ENCODE measurements at places on chromosomes 5 and 9.

- no peak for DNase-seq
Observed at GRCh38 chr5:112876362-112876761, 15.3 kb downstream of the SRP19 start.

GRCh38 chr9:138098116-138098907 is 220.7 kb downstream of the CACNA1B start:
- DNase-seq = peak; percentile 2

GRCh38 chr5:100838048-100838473 is 65.0 kb downstream of the ST8SIA4 start:
- DNase-seq = no peak

DNA sequence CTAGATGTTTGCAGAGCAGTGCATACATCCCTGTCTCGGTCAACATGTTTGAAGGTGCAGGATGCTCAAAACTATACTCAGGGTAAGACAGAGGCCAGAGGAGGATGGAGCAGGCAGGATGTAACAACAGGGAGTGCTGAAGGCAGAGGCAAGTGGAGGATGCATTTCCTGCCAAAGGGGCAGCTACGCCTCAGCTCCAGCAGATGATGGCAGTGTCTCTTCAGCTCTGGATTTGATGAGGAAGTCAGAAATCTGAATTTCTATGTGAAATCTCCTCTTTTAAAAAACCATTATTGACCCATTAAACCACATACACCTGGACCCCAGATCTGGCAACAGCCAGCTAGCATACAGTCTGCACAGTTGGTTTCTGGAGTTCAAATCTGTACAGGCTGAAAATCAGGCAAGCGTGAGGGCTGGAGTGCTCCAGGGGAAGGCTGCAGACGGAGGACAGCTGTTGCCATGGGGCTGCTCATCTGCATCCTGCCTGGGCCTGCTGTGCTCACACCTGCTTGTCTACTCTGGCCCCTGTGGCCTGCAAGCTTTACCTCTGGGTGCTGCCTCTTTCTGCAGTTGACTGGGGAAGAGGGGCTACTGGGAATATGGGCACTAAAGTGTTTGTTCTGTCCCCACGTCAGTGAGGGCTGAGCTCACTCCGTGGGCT is 152.9 kb upstream of the SLC28A3 start:
- no peak for DNase-seq

- no peak for DNase-seq
Observed at GRCh38 chr5:95923918-95924544, 37.6 kb downstream of the ELL2 start.

- DNase-seq = no peak
Observed at GRCh38 chr9:27398982-27399653, 102.2 kb upstream of the EQTN start.

GRCh38 chr9:113572076-113572861 is 108.7 kb downstream of the RGS3 start:
- no peak for DNase-seq

DNA sequence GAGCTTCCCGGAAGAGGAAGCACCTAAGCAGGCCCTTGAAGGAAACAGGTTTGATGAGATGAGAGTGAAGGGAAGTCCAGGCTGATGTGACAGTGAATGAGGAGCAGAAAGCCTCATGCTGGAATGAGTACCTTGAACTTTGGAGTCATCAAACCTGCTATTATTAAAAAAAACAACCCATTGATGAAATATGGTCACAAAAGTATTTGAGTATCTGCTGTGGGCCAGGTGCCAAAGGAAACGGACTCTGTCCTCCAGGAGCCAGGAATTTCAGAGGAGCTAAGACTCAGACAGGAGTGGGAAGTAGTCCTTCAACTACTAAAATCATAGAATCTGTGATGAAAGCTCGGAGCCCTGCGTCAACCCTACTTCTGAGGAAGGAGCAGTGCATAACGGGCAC is 11.9 kb downstream of the HAND1 start:
- DNase-seq = no peak

DNA sequence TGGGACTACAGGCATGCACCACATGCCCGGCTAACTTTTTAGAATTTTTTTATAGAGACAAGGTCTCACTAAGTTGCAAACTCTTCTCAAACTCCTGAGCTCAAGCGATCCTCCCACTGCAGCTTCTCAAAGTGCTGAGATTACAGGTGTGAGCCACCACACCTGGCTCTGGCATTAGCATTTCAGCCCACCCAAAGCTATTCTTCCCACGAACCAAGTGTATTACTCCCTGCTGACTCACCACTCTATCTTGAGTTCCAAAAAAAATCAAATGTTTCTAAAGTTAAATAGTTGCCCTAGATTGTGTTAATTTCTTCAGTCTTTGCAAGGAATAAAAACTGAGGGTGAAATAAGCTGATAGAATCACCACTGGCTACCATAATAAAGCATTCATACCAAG is 205.5 kb downstream of the ARRDC3 start:
- no peak for DNase-seq

- no peak for DNase-seq
Observed at GRCh38 chr5:9722601-9723180, 92.5 kb upstream of the TAS2R1 start.

DNA sequence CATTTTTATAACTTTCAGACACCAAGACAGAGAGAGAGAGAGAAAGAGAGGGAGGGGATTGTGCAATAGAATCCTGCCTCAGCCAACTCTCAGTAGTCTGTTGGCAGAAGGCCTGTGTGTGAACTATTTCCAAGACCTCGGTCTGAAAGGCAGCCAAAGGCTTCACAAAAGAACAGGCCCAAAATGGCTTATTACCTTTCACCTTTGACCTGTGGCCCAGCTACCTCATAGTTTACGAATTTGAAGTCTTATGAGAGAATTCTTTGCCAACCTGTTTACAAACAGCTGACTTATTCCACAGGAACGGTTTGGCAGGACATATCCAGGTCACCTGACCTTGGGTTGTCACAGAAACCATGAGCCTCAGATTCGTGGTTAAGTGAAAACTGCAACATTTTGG is 48.6 kb downstream of the NR2F1-AS1 start:
- DNase-seq = no peak

DNA sequence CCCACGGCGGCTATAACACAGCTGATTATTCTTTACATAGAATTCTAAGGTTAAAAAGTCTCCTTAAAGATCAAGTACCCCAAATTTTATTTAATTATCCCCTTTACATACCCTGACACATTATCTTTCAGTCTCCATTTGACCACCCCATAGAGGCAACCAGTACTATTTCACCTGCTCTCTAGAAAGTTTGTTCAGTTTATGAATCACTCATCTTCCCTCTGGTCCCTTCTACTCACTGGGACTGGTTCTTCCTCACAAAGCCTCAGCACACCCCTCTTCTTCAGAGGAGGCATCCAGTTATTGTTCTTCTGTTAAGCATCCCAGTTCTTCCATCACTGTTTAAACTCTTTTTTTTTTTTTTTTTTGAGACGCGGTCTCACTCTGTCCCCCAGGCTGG is 42.8 kb downstream of the PPP1R2B start:
- no peak for DNase-seq

DNA sequence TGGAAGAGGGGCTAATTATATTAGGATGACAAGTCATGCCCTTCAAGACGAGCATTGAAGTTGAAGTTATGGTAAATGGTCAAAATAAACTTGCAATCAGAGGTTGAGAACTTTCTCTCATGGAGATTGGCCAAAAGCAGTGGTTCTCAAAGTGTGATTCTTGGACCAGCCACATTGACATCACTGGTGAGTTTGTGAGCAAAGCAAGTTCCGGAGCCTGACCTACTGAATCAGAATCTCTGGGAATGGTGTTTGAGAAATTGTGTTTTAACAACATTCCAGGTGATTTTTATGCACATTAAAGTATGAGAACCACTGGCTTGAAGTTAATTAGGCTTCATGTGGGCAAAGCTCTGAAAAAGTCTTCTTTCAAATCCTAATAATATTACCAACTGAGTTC is 403.5 kb downstream of the ZSWIM6 start:
- no peak for DNase-seq

DNA sequence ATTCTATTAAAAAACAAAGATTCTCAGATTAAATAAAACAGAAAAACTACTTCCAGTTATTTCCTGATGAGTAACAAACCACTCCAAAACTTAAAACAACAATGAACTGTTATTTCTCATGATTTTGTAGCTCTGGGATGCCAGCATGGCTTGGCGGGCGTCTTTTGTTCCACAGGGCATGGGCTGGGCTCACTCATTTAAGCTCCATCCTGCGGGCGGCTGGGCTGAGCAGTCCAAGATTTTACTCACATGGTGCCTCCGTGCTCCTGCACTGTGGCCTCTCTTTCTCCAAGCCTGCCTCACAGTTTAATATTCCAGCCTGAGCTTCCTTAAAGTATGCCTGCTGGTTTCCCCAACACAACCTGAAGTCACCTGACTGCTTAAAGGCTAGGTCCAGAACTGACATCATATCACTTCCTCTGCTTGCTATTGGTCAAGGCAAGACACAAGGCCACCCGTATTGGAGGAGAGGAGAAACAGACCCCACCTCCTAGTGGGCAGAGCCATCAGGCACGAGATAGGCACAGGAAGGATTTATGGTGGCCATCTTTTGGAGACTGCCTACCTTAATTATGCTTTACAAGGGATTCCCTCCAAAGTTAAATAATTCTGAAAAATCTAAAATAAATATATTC is 41.6 kb upstream of the ZBTB43 start:
- no peak for DNase-seq

DNA sequence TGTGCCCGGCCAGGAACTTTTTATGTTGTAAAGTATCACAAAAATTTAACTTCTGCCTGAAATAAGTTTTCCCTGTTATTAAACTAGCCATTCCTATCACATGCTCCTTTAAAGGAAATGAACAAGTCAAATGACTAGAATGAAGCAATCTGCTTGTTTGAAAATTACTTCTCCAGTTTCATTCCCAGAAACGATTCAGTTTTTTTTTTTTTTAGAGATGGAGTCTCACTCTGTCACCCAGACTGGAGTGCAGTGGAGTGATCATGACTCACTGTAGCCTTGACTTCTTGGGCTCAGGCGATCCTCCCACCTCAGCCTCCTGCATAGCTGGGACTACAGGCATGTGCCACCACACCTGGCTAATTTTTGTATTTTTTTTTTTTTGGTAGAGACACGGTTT is 13.3 kb upstream of the GNG10 start:
- no peak for DNase-seq

GRCh38 chr5:36397901-36398536 is 96.3 kb upstream of the RANBP3L start:
- DNase-seq = no peak

- DNase-seq = no peak
Observed at GRCh38 chr5:159463590-159464321, 133.5 kb upstream of the IL12B start.

GRCh38 chr9:38202336-38202938 is 133.4 kb upstream of the SHB start:
- DNase-seq = no peak

GRCh38 chr9:77751341-77752091 is 103.4 kb upstream of the GNA14 start:
- peak; percentile 12 for DNase-seq

- DNase-seq = peak; percentile 67
Observed at GRCh38 chr9:91734371-91734981, 215.6 kb downstream of the ROR2 start.

DNA sequence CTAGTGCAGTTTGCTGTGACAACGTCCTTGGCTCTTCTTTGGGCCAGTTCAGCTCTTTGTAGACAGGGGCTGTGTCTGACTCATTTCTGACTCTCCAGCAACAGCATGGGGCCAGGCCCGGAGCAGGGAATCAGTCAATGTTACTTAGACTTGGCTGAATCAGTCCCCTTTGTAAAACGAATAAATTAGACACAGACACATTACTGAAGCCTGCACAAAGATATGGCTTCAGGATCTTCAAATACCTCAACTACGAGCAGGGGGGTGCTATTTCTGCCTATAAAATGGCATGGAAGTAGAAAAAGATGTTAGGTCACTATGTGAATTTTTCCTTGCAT is 204.7 kb downstream of the TTLL11 start:
- DNase-seq = no peak

DNA sequence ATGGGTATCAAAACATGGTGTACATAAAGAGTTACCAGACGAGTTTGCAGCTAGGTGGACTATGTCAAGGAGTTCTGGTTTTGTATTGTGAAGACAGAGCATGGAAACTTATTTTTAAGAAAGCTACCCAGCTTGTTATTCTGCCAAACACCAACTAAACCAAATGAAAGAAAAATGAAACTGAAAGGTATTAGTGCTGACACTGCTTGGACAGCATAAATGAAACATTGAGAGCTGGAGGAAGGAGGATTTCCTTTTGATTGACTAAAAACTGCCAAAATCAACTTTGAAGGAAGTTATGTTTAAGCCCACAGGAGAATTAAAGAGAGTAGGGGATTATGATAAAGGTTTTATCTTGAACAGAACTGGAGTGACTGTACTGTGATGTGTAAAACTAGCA is 766.2 kb downstream of the PTPRD start:
- no peak for DNase-seq

DNA sequence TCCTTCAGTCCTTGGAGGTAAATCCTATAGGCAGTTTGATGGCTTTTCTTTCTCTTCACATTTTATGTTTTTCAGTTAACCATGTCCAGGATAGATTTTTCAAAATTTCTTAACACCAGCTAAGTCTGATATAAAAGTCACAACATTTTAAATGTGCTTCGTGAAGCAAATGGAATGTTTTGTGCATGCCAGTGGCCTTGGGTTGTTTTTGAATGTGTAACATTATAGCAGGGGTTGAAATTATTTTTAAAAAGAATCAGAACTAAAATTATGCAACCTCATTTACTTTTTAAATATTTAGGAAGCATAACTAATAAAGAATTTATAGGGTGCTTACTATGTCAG is 201.1 kb downstream of the ARHGEF28 start:
- DNase-seq = no peak

DNA sequence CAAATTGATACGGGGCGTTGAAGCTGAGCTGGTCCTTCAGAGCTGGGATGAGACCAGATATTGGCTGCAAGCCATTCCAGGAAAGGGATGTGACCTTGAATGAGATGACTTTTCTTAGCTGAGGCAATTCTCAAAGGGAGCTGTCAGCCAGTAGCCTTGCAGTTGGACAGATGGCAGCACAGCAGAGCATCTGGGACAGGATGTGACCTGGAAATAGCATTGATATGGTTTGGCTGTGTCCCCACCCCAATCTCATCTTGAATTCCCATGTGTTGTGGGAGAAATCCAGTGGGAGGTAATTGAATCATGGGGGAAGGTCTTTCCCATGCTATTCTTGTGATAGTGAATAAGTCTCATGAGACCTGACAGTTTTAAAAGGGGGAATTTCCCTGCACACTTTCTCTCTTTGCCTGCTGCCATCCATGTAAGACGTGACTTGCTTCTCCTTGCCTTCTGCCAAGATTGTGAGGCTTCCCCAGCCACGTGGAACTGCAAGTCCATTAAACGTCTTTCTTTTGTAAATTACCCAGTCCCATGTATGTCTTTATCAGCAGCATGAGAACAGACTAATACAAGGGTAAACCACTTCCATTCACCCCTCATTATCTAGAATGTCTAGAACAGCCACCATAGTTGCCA is 19.8 kb upstream of the MTX3 start:
- DNase-seq = no peak

Measured in stimulated activated CD4-positive, alpha-beta T cell treated with anti-CD3 and anti-CD28 coated beads, Interleukin-4, amount 100 ng/mL, for 24 hours (primary cell).